SK-MEL-5 (cell line): ENCODE measurements at places on chromosomes 3 and 15. TPM values are rescaled to one million over a fixed set of nuclear protein-coding genes. Genes with fewer than 3 reads are reported as not detected.

DNA sequence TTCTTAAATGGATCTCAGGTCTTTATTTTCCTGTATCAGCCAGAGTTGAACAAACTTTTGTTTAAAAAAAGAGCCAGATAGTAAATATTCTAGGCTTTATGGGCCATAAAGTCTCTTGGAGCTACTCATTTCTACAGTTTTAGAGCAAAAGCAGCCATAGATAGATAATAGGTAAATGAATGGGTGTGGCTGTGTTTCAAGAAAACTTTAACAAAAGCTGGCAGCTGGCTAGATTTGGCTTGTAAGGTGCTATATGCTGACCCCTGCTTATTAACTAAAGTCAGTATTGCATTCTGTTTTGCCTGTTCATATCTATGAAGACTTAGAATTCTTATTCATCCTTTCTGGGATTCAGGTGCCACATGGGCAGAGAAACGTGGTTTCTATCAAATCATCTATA, 29.0 kb downstream of the MFN1 start:
- DNase-seq, result no peak

- DNase-seq, result no peak
These were observed 8.4 kb downstream of the TMEM40 start for GRCh38 chr3:12750658-12751071.

DNA sequence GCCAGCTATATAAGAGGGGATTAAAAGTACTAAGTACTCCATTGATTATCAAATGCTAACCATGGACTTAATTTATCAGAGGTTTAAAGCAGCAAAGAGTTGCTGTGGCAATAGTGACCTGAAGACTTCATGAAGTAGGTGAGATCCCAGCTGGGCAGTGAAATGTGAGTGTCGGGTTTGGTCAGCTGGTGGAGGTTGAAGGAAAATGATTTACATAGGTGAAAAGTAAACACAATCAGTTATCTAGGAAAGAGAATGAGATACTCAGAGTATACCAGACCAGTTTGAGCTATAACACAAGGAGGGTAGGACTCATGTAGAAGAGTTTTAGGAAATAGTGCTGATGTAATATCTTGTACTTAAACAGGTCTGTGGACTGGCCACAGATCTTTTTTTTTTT, 16.5 kb upstream of the FBXO22 start:
- DNase-seq, result no peak

FHIT gene
- total RNA-seq, result 3.9 and 4.0 TPM in 2 replicates

MUC20 gene
- total RNA-seq, result not detected in 2 replicates

GRCh38 chr15:85947021-85947420, 132.7 kb upstream of the AGBL1 start:
- no peak for DNase-seq
